ENCODE measurements at places on chromosomes 7 and 10. TPM values are rescaled to one million over a fixed set of nuclear protein-coding genes. Genes with fewer than 3 reads are reported as not detected.

The TFR2 gene
- 0.68 TPM for total RNA-seq

The FAM24B gene
- 2.0 TPM for total RNA-seq

The OR2A25 gene
- total RNA-seq, result not detected

The SPDYE11 gene
- not detected for total RNA-seq

The ADAM12 gene
- total RNA-seq, result 0.64 TPM

DNA sequence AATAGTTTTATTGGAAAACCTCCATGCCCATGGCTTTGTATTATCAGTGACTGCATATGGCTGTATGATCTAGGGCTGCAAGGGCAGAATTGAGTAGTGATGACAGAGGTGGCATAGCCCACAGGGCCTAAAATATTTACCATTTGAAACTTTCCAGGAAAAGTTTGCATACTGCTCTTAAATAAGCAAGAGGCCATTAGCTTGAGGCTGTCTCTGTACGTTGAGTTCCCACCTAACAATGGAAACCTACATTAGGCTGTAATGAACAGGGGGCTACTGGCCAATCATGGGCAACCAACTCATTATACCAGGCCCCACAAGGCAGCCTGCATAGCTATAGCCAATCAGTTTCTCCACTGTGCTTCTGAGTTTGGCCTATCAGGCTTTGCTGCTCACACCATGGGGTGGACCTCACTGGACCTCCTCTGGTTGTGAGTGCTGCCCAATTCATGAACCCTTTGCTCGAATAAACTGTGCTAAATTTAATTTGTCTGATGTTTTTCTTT is 673 bp upstream of the ST8SIA6 start:
- ATAC-seq, result no peak

GRCh38 chr10:36676756-36677430 is 448.5 kb upstream of the ANKRD30A start:
- no peak for ATAC-seq

DNA sequence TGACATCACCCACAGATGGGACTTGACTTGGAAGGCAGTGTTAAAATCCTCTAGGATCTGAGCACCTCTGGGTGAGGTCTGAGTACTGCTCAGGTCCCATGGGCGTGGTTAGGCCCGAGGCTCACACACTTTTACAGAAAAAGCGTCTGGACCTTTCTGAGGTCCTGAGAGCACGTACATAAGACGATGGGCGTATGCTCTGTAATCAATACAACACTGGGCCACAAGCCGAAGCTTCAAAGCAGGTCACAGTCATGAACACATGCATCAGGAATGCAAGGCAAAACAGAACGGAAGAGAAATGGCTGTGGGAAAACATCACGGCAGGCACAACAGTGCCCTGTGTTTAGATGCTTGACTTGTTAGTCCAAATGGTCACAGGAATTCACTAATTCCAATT is 112.2 kb downstream of the LARP4B start:
- ATAC-seq, result no peak

DNA sequence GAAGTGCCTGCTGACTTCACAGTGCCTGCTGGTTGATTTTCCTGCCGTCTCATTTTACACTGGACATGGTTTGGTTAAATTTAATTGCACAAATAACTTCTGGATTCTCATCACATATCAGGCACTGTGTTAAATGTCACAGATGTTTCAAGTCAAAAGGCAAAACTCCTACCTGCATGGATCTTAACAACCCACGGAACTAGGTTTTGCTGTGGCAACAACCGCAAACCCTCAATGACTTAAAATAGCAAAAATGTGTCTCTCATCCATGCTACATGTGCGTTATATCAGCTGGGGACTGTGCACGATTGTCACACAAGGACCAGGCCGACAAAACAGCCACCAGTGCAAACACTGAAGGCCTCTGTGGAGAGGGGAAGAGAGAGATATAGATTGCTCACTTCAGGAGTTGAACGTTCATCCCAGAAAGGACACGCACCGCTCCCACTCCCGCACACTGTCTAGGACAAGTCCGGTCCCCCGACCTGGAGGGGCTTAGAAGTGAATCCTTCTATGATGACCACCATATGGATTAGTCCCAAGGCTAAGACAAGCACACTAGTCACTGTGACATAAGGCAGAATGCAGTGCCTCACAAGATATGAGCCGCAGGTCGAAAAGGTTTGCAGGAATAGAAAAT is 233.3 kb downstream of the SKAP2 start:
- no peak for ATAC-seq

- ATAC-seq, result peak; percentile 92
Observed at GRCh38 chr7:139771001-139771956, 6.5 kb downstream of the HIPK2 start.

DNA sequence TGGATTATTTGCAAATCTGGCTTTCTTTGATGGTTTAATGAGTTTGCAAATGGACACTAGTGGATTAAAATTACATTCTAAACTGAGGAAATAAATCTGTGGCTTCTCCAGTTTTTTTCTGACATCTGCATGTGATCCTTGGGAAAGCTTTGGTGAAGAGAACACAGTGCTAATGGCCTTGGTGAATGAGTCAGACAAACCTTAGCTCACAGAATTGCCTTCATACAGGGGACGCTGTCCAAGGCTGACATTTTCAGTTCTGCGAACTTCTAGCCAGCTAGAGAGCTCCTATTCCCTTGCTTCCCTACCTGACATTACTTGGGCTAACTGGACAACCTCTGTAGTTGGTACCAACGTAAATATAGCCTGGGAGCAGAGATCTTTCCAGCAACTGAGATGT is 21.2 kb downstream of the BMPER start:
- ATAC-seq, result no peak

DNA sequence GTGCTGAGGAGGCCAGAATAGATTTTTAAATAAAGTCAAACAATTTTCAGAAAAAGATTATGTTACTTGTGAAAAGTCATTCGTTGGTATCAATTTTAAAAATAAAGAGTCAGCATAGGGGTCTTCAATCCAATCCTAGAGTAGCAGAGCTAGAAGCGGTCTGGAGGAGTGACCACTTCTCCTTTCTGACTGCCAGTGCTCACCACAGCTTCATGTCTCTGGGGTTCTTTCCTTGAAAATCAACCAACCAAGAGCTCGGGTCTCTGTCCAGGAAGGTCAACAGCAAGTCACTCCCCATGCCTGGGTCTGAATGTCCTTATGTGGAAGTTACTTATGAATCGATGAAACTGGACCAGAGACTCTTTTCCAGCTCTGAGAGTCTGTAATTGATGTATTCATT is 14.3 kb downstream of the PTPRN2 start:
- ATAC-seq, result no peak

DNA sequence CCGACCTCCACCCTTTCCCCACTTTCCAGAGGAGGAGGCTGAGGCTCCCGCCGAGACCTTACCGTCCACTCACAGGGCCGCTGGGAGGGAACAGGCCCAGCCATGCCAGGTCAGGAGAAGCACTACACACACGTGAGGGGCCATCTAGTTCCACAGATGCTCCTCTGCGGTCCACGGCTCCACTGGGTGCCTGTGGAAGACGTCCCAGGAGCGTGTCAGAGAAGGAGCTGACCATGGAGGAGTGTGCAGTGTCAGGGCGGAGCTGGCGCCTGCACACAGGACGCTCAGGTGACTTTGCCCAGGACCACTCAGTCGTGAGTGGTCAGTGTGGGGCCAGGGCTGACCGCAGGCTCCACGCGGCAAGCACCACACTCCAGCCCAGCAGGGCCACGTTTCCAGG is 8.0 kb upstream of the SHH start:
- no peak for ATAC-seq

DNA sequence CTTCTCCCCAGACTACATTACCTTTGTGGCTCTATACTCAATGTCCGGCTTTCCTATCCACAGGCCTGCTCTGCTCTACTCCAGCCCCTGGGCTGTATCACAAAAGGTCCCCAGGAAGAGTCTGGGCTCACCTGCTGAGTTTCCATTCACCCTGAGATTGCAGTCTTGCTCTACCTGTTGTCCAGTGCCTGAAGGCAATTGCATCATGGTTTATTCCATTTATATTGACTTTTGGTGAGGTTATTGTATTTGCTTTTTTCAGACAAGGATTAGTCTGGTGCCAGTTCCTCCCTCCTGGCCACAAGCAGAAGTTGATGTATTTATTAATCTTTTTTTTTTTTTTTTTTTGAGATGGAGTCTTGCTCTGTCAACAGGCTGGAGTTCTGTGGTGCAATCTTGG is 273.1 kb downstream of the XPNPEP1 start:
- no peak for ATAC-seq

DNA sequence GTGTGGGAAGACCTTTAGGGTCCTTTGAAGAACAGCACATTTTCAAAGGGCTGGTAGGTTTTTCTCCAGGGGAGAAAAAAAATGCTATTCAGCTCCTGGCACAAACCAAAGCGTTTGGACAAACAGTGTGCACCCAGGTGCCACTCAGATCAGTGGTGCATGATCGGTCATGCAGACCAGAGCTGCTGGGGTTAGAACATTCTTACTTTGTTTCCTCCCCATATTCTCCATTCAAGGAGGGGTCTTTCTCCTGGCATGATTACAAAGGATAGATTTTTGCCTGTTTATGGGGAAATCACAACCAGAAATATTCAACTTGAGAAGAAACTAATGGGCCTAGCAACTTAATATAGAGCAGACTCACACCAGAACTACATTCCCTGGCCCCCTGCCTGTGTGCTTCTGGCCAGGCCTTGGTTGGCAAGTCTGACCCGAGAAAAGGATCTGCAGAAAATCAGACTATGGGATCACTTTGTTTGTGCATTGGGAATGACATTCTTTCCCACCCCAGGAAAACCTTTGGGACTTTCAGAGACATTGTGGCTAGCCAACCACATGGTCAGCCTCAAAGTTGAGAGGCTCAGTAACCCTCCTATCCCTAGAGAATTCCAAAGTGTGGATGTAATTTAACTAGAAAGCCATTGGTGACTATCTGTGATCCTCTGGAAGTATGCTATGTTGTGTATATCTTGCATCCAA is 82.3 kb upstream of the FGL2 start:
- no peak for ATAC-seq

DNA sequence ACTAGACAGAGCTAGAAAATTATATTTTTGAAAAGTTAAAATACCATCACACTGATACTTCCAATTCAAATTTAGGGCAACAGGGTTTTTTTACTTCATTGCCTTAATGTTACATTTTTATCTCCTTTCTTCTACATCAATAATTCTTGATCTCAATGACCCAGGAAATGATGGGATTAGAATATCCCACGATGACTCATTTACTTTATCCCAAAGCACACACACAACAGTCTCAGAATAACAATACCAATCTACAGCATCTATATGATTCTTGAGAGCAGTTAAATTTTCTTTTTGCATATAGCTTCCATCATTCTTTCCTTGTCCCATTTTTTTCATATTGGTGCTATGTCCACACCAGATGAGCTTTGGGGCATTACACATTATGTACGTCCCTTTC is 98.4 kb upstream of the EEPD1 start:
- no peak for ATAC-seq

DNA sequence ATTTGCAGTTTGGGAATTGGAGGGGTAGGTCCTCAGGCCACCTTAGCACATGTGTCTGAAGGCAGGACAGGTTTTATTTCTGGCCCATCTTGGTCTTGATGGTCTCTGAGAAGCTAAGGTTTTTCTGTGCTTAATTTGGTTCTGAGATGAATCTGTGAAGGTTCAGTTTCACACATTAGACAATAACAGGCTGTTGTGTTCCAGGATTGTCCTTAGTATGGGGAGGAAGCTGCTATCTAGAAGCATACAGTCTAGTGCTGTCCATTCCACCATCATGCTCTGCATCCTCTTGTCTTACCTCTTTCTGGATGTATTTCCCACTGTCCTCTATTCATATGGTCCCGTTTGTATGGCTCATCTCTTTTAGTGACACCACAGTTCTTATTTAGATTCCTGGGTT is 7.1 kb downstream of the UBE2D1 start:
- no peak for ATAC-seq

DNA sequence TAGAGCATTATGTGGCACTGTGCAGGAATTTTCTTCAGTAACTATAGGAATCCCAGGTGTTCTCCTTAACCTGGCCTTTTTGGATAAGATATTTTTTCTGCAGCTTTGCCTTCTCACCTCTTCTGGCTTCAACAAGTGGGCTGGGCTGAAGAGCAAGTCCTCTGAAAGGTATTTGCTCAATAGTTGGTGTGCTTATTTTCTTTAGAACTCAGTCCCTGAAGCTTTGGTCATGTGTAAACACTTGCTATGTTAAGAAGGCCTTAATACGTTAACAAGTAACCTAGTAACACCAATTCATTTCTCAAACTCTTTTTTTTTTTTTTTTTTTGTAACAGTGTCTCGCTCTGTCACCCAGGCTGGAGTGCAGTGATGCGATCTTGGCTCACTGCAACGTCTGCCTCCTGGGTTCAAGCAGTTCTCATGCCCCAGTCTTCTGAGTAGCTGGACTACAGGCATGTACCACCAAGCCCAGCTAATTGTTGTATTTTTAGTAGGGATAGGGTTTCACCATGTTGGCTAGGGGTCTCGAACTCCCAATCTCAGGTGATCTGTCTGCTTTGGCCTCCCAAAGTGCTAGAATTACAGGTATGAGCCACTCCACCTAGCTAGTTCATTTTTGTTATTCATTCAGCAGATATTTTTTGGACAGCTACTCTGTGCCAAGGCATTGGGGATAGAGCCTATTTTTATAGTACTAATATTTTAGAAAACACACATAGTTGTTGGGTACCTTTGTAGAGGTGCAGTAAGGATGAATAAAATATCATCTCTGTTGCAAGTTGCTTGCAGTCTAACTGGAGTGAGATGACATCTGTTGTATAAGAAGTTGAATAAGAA is 164.6 kb downstream of the SND1 start:
- no peak for ATAC-seq

DNA sequence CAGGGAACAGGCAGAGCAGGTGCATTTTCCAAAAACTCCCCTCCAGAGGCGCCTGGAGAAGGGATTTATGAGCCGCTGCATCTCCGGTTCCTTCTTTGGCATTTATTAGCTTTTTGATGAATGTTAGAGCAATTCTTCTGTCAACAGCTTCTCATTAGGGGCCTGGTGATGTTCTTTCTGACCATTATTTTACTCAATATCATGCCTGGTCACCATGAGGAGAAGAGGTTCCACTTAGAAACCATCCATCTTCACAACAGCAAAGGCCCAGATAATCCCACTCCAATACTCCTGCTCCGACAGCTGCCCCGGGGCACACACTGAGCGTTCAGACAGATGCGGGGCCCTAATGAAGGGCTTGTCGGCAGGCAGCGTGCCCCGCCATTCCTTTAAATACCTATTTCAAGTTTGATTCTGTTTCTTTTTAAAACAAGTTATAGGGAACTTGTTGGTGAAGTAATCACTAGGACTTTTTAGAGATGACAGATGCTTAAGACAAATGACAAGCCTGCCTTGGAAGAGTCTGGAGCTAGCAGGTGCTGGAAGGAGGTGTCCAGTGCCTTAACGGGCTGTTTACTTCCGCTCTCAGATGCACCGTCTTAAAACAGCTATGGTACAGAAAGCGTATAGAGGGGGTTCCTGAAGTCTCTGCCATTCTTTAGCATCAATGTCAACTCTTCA is 31.7 kb downstream of the ECHDC3 start:
- ATAC-seq, result no peak

- ATAC-seq, result peak; percentile 73
Observed at GRCh38 chr10:42640610-42641229, 2.4 kb upstream of the ZNF33B start.

DNA sequence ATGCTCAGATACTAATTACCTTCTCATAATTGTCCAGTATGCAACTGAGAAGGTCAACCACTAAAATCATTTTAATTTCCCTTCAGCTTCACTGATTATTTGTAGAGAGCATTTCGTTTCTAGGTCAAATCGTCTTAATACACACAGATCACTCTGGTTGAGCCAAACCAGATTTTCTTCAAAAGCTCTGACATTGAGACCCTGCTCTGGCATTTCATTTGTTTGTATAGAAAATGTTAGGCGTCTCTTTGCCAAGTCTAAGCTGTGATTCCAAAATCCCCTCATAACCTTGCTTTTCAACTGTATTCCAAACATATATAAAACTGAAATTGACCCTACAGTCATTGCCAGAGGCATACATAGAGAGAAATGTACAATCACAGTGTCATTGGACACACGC is 520.0 kb downstream of the CNTNAP2 start:
- no peak for ATAC-seq

Measured in esophagus mucosa (tissue), 1 donor.